Astrocyte (in vitro differentiated cells and primary cell): ENCODE measurements at places on chromosomes 2 and 18. TPM values are rescaled to one million over a fixed set of nuclear protein-coding genes. Genes with fewer than 3 reads are reported as not detected.

DNA sequence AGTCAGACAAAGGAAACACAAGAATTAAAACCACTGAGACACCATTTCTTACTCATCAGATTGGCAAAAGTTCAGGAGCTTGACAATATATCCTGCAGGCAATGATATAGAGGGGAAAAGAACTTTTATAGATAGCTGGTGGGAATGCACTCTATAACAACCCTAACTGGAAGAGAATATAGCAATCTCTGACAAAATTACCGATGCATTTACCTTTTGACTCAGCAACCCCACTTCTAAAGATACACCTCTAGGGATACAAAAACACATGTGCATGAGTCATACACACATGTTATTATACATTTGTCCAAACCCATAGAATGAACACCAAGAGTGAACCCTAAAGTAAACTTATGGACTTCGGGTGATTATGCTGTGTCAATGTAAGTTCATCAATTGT lies 79.4 kb upstream of the SRD5A2 start:
- H3K27me3 ChIP-seq, result no peaks in the 10 kb centered on the region
- no peaks in the 10 kb centered on the region for H3K4me1 ChIP-seq
- H3K36me3 ChIP-seq, result no peaks in the 10 kb centered on the region
- no peak overlapping the region for H3K27ac ChIP-seq
- no peak overlapping the region for H3K4me3 ChIP-seq
- DNase-seq, result no peak

TBR1 gene
- total RNA-seq, result not detected in 2 replicates

- DNase-seq, result no peak
- peaks cover 15% of the 10 kb centered on the region for H3K4me1 ChIP-seq
- H3K27ac ChIP-seq, result no peak overlapping the region
- no peaks in the 10 kb centered on the region for H3K36me3 ChIP-seq
- H3K27me3 ChIP-seq, result peaks cover 2% of the 10 kb centered on the region
Observed at GRCh38 chr2:120594856-120595685, 140.6 kb upstream of the GLI2 start.

SLC11A1 gene
- not detected in 2 replicates for total RNA-seq

DNA sequence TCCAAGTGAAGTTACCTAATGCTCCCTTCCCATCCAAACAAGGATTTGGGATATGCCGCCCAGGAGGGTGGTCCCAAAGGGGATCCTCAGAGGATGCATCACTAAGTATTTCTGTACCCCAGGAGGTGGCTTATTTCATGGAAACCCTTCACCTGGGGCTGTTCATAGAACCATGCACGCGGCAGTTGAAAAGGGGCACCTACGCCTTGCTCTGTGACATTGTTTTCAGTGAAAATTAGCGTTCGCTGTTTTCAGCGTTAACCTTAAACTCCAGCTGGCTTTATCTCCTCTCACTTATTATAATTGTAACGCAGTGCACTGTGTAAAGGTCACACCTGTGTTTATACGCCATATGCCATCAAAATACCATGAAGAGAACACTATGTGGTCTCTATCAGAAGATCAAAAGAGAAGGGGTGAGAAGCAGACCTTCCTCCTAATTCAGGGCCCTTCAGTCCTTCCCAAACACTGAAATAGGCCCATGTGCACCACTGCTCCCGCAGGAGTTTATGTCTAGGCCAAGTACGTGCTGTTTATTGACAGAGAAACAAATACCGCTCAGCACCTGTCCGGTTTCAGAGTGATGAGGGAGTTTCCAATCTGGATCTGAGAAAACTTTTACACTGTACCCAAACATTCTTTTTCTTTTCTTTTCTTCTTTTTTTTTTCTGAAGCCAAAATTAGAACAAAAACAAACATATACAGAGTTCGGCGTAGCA lies 162.1 kb downstream of the BCL2 start:
- H3K36me3 ChIP-seq, result no peaks in the 10 kb centered on the region
- peaks cover 14% of the 10 kb centered on the region for H3K4me1 ChIP-seq

DNA sequence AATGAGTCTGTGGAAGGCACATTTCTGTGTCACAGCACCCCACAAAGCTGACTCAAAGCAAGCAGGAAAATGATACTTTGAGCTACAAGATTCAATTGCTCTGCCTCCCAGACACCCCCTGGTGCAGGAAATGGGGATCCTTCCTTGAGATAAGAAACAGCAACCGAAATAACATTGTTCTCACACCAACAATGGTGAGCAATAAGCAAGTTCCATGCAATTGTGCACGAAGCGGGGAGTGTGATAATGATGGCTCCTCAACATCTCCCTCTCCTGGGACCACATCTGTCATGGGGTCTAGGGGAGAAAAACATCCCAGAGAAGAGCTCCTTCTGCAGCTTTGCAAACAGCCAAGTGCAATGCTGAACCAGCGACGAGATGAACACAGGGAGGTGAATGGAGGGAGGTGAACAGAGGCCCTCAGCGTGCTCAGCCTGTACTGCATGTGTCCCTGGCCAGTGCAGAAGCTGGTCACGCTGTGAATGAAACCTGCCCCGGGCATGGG lies 67.7 kb downstream of the PDCL3 start:
- H3K27ac ChIP-seq, result no peak overlapping the region
- peaks cover 8% of the 10 kb centered on the region for H3K4me1 ChIP-seq
- H3K4me3 ChIP-seq, result no peak overlapping the region
- peaks cover 12% of the 10 kb centered on the region for H3K27me3 ChIP-seq
- no peaks in the 10 kb centered on the region for H3K36me3 ChIP-seq

- H3K4me3 ChIP-seq, result no peak overlapping the region
- peaks cover 24% of the 10 kb centered on the region for H3K36me3 ChIP-seq
- no peaks in the 10 kb centered on the region for H3K27me3 ChIP-seq
- no peak for DNase-seq
- H3K4me1 ChIP-seq, result peaks cover 6% of the 10 kb centered on the region
Observed at GRCh38 chr2:63861220-63861822, 19.6 kb downstream of the UGP2 start.

TNFAIP6 gene
- 0.75 and 1.4 TPM in 2 replicates for total RNA-seq

DNA sequence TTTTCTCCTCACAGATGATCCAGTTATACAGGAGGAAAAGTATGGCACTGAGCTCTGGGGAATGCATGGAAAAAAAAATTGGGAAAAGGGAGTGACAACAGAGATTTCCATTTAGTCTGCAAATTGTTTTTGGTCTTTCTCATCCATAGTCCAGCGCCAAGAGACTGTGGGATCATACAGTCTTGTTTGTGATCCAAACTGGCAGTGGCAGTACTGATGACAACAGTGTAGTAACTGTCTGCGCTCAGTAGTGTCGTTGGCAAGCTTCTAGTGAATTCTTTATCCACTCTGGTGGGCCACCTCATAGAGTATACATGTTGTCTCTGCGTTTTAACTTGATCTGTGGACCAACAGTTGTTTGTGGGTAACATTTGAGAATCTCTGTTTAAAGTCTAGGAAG lies 37.9 kb downstream of the GALNT1 start:
- H3K4me3 ChIP-seq, result no peak overlapping the region
- peak; percentile 29 for DNase-seq
- H3K4me1 ChIP-seq, result peaks cover 30% of the 10 kb centered on the region
- no peaks in the 10 kb centered on the region for H3K36me3 ChIP-seq

SPP2 gene
- total RNA-seq, result not detected in 2 replicates

TMEM169 gene
- 17.9 and 20.1 TPM in 2 replicates for total RNA-seq

DNA sequence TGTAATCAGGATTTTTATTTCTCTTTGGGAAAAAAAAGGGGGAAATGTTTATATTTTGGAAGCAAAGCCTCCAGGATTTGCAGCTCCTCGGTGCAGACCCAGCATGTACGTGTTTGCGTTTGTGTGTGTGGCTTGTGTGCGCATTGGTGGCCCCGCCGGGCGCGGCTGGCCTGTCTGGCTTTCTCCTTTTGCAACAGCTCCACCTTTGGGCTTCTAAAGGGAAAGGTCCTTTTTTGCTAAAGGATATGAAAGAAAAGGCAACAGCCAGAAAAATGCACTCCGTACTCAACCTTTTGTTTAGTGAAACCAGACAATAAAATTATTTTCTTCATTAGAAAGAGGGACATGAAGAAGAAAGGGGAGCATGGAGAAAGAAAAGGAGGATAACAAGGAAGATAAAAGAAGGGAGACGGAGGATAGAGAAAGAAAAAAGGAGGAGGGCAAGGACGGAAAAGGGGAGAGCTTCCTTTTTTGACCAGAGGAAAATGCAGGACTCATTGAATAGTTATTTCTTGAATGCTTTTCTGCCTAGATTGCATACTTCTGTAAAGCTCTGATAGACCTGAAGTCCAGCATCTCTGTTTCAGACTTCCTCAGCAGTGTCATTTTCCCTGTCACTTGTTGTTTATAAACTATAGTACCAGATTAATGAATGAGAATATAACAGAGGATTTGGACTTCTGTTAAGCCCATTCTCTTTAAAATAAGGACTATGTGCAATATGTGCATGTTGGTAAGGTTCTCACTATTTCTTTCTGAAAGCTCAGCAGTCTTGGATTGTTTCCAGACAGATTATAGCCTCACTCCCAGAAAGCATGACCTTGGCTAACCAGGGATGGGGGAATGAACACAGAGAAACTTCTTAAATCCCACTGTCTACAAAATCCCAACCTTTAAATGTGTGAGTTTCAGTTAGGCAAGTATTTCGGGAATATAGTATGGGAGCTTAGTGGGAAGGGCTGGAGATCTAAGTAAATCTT lies 563.1 kb upstream of the PIK3C3 start:
- H3K4me1 ChIP-seq, result peaks cover 5% of the 10 kb centered on the region
- peak; percentile 60 for DNase-seq
- no peaks in the 10 kb centered on the region for H3K27me3 ChIP-seq
- H3K4me3 ChIP-seq, result peak overlapping the region; percentile 63
- no peaks in the 10 kb centered on the region for H3K36me3 ChIP-seq

- H3K4me3 ChIP-seq, result peak overlapping the region; percentile 89
- H3K27me3 ChIP-seq, result no peaks in the 10 kb centered on the region
- no peaks in the 10 kb centered on the region for H3K36me3 ChIP-seq
- peak overlapping the region; percentile 82 for H3K27ac ChIP-seq
- DNase-seq, result peak; percentile 44
- peaks cover 4% of the 10 kb centered on the region for H3K4me1 ChIP-seq
Observed at GRCh38 chr2:23940718-23941620, 706 bp downstream of the UBXN2A start.

- H3K4me1 ChIP-seq, result no peaks in the 10 kb centered on the region
- no peak overlapping the region for H3K27ac ChIP-seq
- no peak overlapping the region for H3K4me3 ChIP-seq
- peaks cover 16% of the 10 kb centered on the region for H3K27me3 ChIP-seq
- H3K36me3 ChIP-seq, result no peaks in the 10 kb centered on the region
Observed at GRCh38 chr2:72848436-72849137, 22.8 kb upstream of the EXOC6B start.

DCDC2C gene
- not detected in 2 replicates for total RNA-seq

ST6GAL2 gene
- 59.8 and 120 TPM in 2 replicates for total RNA-seq

GRB14 gene
- total RNA-seq, result 8.6 and 11.1 TPM in 2 replicates

FOXD4L1 gene
- total RNA-seq, result not detected in 2 replicates

GRCh38 chr2:17604050-17604449 lies 63.6 kb downstream of the VSNL1 start:
- H3K4me1 ChIP-seq, result no peaks in the 10 kb centered on the region
- H3K4me3 ChIP-seq, result no peak overlapping the region
- no peaks in the 10 kb centered on the region for H3K36me3 ChIP-seq
- H3K27me3 ChIP-seq, result no peaks in the 10 kb centered on the region

DNA sequence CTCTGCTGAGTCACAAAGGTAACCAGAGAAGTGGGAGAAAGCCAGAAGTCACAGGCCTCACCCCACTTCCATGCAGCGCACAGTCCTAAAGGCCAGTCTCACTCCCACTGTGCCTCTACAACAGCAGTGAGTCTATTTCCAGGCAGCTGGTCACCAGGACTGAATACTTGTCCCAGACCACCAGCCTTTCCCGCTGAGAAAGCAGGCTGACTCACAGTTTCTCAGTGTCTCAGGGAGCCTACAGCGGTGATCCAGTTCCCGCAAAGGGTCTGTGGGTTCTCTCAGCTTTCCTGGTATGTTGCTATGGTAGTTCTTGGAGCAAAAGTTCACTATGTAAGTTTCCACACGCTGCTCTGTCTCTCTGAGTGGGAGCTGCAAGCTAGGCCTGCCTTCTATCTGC lies 622.5 kb downstream of the RNF144A start:
- peaks cover 4% of the 10 kb centered on the region for H3K4me1 ChIP-seq
- peak overlapping the region; percentile 55 for H3K27ac ChIP-seq
- peak; percentile 62 for DNase-seq
- no peaks in the 10 kb centered on the region for H3K27me3 ChIP-seq
- H3K4me3 ChIP-seq, result no peak overlapping the region

DNA sequence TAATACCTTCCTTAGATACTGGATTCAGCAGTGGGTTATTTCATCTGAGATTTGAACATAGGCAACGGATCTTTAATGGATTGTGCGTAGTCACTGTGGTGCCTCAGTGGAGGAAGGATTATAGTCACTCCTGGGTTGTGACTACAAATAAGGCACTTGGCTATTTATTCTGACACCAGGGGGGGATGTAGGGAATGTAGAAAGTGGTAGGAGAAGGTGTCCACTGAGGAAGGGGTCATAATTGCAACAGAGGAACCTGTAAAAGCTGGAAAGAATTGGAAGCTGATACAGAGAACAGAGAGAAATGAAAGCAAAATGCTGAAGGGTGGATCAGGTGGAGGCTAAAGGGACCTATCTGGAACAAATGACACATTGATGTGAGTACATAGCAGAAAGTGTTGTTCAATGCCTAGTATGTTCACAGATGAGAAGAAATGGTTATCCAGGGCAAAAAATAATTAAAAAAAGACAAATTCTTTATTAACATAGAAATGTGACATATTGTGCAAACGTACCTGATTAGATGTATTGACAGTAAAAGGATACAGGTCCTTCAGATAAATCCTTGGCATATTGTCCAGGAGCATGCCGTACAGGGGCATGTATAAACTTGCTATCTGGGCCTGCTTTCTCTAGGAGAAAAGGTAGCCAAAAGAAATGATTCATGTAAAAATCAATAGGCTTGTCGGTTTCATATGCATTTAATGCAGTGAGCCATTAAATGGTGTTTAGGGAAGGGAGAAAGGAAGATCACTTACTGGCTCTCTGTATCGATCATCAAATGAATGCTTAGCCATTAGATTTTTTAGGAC lies 91.2 kb upstream of the CCDC195 start:
- H3K4me3 ChIP-seq, result no peak overlapping the region
- no peaks in the 10 kb centered on the region for H3K27me3 ChIP-seq
- H3K27ac ChIP-seq, result no peak overlapping the region
- DNase-seq, result no peak
- H3K36me3 ChIP-seq, result peaks cover 17% of the 10 kb centered on the region

TBC1D8 gene
- 1.9 and 2.4 TPM in 2 replicates for total RNA-seq

DNA sequence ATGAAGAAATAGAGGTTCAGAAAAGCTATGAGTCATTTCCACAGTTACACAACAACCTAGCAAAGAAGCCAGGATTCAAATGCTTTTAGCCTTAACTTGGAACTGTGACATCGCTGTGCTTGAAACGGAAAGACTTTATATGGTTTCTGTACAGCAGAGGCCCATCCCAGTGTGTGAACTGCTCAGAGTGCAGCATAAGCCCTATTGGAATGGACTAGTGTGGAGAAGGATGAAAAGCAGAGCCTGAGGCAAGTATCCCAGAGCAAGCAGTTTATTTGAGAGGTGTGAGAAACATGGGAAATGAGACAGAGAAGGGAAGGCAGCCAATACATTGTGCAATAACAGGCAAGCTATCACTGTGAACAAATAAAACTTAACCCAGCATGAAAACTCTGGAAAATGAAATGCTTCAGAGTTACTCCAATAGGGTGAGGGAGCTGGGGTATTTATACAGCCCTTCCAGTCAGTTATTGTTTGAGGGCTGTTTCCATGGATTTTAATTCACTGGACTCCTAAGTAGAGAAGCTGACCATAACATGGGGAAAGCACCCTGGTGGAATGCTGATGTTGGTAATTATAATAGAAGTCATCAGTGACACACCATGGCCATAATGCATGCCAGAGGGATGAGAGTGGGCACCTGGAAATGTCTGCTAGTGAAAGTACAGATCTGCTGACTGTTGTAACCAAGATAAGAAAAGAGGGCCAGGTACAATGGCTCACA lies 254.0 kb upstream of the POU3F3 start:
- no peaks in the 10 kb centered on the region for H3K27me3 ChIP-seq
- peaks cover 9% of the 10 kb centered on the region for H3K4me1 ChIP-seq
- DNase-seq, result peak; percentile 92
- H3K4me3 ChIP-seq, result no peak overlapping the region
- peak overlapping the region; percentile 78 for H3K27ac ChIP-seq
- H3K36me3 ChIP-seq, result no peaks in the 10 kb centered on the region
